ENCODE measurements at places on chromosomes 3 and 15. TPM values are rescaled to one million over a fixed set of nuclear protein-coding genes. Genes with fewer than 3 reads are reported as not detected.

The FGF12 gene
- not detected for total RNA-seq

The CMTM8 gene
- total RNA-seq: 2.7 TPM

The MYNN gene
- total RNA-seq: 19.1 TPM

The PKM gene
- total RNA-seq: 980 TPM

The HRG gene
- not detected for total RNA-seq

The SMCO1 gene
- not detected for total RNA-seq

The GNL3 gene
- 75.9 TPM for total RNA-seq

The STAB1 gene
- 10.5 TPM for total RNA-seq

The GOLGA6A gene
- 0.40 TPM for total RNA-seq

Data from activated naive CD8-positive, alpha-beta T cell treated with anti-CD3 and anti-CD28 coated beads, Interleukin-2, amount 10 ng/mL, durations not matched to agents 7 days and 5 days (primary cell).